ENCODE measurements at places on chromosomes 12 and 14. TPM values are rescaled to one million over a fixed set of nuclear protein-coding genes. Genes with fewer than 3 reads are reported as not detected.
A peak's percentile ranks its signal among the peaks of the same experiment; 100 is the strongest.

The FOXN4 gene
- total RNA-seq, result not detected

DNA sequence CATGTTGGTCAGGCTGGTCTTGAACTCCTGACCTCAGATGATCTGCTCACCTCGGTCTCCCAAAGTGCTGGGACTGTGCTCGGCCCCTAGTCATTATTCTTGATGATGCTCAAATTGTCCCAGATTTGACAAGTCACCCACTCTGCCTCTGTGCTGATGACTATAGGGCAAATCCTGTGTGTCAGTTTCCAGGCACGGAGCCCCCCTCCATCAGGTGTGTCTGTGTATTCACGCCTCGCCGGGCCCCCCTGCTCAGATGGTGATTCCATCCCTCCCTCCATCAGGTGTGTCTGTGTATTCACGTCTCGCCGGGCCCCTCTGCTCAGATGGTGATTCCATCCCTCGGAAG, 4.3 kb upstream of the GPR132 start:
- DNase-seq, result no peak

DNA sequence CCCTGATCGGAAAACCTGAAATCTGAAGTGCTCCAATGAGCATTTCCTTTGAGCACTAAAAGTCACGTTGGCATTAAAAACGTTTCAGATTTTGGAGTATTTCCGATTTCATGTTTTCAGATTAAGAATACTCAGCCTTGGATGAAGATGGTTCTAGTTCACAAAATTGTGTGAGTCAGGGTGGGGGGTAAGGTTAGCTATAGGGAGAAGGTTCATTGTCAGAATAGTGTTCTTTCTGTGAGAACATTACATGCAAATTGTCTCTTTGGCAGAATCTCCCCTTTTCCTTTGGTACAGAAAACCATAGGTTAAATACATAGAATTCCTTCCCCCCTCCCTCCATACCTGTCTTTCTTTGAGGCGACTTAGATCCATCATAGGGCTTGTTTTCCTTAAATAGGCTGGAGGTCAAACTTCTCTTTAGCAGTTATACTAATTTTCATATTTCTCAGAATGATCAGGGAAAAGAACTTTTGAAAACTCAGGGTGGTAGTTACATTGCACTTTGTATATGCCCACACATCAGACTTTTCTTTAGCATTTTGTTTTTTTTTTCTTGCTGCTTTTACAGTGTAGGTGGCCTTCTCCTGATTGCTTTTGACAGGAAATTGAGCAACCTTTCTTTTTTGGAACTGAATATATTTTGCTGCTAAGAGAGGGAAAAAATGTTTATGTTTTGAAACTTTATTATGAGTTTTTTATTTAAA, 503.5 kb downstream of the PCNX1 start:
- no peak for DNase-seq

GRCh38 chr12:60148109-60148508, 552.3 kb downstream of the SLC16A7 start:
- peak; percentile 74 for DNase-seq

GRCh38 chr12:12399161-12399560, 42.3 kb downstream of the BORCS5 start:
- DNase-seq, result no peak

GRCh38 chr12:114812858-114813761, 129.1 kb upstream of the TBX3 start:
- DNase-seq, result no peak

Data from A172 (cell line).